ENCODE measurements at places on chromosomes 5 and 9. TPM values are rescaled to one million over a fixed set of nuclear protein-coding genes. Genes with fewer than 3 reads are reported as not detected.

NRG2 gene
- total RNA-seq = 0.50 TPM

PRDM12 gene
- 0.09 TPM for total RNA-seq

CTXN3 gene
- not detected for total RNA-seq

HRH2 gene
- 13.9 TPM for total RNA-seq

ZDHHC11B gene
- 0.85 TPM for total RNA-seq

HSPB3 gene
- total RNA-seq = not detected

PCDHB7 gene
- not detected for total RNA-seq

TIMD4 gene
- total RNA-seq = 2.6 TPM

- H3K27me3 ChIP-seq = no peaks in the 10 kb centered on the region
- no peaks in the 10 kb centered on the region for H3K36me3 ChIP-seq
- H3K4me1 ChIP-seq = no peaks in the 10 kb centered on the region
- H3K4me3 ChIP-seq = no peak overlapping the region
- no peak overlapping the region for H3K27ac ChIP-seq
Observed at GRCh38 chr5:127602896-127603844, 45.7 kb upstream of the CTXN3 start.

DNA sequence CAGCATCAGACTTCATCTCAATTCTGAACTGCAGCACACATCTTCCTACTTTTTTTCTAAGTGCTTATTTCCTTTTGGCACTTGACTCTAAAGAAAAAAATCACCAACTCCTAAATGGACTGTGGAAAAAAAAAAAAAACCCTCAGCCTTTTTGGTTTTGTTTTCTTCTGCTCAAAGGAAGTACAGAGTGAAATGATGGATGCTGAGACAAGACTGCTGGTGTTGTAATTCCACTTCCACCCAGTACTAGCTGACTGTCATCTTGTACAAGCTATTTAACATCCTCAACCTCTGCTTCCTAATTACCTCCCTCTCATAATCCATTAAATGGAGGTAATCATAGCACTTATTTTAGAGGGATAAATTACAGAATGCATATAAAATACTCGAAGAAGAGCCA, 171.5 kb upstream of the GNA14 start:
- no peak overlapping the region for H3K4me3 ChIP-seq
- no peaks in the 10 kb centered on the region for H3K27me3 ChIP-seq
- no peaks in the 10 kb centered on the region for H3K4me1 ChIP-seq
- DNase-seq = no peak
- no peaks in the 10 kb centered on the region for H3K36me3 ChIP-seq

GRCh38 chr5:127567026-127567768, 49.8 kb downstream of the PRRC1 start:
- no peak overlapping the region for H3K27ac ChIP-seq
- H3K27me3 ChIP-seq = no peaks in the 10 kb centered on the region
- H3K4me3 ChIP-seq = no peak overlapping the region
- DNase-seq = no peak
- H3K36me3 ChIP-seq = no peaks in the 10 kb centered on the region

DNA sequence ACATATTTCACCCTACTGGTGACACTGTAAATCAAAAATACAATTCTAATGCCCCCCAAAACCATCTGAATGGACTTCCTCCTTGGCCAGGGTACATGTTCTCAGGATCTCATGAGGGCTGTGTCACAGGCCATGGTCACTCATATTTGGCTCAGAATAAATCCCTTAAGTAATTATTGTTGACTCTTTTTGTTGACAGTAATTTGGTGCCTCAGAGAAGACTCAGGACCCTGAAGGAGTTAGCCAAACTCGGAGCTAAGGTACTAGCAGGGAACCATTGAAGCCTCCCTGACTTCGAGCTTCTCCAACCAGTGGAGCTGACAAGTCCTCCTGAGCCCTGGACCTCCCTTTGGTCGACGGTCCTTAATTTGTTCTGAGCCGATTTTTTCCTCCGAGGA, 51.2 kb upstream of the SNAPC3 start:
- no peak overlapping the region for H3K27ac ChIP-seq
- H3K27me3 ChIP-seq = no peaks in the 10 kb centered on the region
- H3K4me1 ChIP-seq = peaks cover 7% of the 10 kb centered on the region
- H3K36me3 ChIP-seq = no peaks in the 10 kb centered on the region

DNA sequence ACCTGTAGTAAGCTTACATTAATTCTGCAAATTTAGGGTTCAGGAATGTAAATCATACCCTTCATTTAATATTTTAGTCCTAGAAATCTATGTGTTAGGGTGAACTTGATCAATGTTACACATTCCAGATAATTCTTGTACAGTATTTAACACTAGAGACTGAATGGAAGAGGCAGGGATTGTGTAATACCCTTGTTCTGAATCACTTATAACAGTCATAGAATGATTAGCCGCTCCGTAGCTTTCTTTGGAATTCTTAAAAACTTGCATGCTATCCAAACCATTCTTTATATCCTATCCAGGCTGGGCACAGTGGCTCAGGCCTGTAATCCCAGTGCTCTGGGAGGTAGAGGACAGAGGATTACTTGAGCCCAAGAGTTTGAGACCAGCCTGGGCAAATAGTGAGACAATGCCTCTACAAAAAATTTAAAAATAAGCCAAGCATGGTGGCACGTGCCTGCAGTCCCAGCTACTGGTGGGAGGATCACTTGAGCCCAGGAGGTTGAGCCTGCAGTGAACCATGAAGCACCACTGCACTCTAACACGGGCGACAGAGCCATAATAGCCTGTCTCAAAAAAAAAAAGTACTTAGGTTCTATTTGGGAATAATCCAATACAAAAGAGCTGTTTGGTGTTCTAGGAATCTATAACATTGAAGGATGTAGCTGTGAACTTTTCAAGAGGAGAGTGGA, 8.3 kb downstream of the ZNF483 start:
- H3K4me1 ChIP-seq = no peaks in the 10 kb centered on the region
- H3K4me3 ChIP-seq = no peak overlapping the region
- H3K27me3 ChIP-seq = no peaks in the 10 kb centered on the region
- no peak overlapping the region for H3K27ac ChIP-seq
- DNase-seq = no peak
- H3K36me3 ChIP-seq = no peaks in the 10 kb centered on the region

- H3K4me1 ChIP-seq = no peaks in the 10 kb centered on the region
- H3K27ac ChIP-seq = no peak overlapping the region
- H3K36me3 ChIP-seq = no peaks in the 10 kb centered on the region
- no peak for DNase-seq
- peaks cover 2% of the 10 kb centered on the region for H3K27me3 ChIP-seq
Observed at GRCh38 chr5:148372893-148373292, 10.9 kb upstream of the FBXO38 start.

DNA sequence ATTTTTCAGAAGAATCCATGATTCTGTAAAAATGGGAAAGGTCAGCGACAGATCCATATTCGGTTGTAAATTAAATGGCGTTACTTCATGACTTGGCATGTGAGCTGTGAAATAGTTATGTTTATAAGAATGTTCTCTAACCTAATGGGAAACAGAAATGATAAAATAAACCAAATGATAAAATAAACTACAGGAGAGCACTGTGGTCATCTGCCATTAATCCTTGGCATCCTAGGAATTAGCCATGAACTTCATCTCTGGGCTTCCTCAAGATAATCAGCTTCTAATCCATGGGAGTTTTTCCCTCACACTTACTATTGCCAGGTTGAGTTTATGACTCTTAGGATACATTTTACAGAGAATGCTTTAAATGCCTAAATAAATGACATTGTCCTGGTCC, 94.6 kb upstream of the SLC30A5 start:
- H3K36me3 ChIP-seq = no peaks in the 10 kb centered on the region
- no peak overlapping the region for H3K4me3 ChIP-seq
- no peaks in the 10 kb centered on the region for H3K4me1 ChIP-seq
- no peak overlapping the region for H3K27ac ChIP-seq
- no peak for DNase-seq

DNA sequence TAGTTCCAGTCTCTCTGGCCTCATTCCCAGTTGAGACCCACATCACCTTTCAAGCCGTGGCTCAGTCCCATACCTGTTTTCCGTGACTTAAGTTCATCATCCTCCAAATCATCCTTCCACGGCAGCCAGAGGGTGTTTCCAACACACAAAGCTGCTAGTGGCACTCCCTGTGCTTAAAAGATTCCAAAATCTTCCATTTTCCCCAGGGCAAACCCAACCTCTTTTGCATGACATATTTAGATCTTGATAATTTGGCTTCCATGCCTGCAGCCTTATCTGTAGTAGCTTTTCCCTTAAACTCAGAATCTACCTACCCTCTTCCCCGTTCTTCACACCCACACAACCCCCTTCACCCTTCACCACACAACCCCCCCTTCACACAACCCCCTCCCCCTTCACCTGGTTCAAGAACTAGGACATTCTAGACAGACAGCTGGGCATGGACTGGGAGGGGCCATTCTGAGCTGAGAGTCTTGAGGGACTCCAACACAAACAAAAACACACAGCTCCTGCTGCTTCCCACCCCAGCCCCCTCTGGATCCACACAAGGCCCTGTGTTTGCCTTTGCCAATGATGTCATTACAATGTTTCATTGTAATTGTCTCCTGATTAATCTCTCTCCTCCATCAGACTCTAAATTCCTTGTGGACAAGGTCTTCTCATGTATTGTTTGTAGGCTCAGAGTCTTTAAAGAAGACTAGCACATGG, 268.2 kb downstream of the SH3GL2 start:
- H3K4me3 ChIP-seq = no peak overlapping the region
- H3K4me1 ChIP-seq = no peaks in the 10 kb centered on the region
- DNase-seq = no peak
- no peaks in the 10 kb centered on the region for H3K27me3 ChIP-seq

DNA sequence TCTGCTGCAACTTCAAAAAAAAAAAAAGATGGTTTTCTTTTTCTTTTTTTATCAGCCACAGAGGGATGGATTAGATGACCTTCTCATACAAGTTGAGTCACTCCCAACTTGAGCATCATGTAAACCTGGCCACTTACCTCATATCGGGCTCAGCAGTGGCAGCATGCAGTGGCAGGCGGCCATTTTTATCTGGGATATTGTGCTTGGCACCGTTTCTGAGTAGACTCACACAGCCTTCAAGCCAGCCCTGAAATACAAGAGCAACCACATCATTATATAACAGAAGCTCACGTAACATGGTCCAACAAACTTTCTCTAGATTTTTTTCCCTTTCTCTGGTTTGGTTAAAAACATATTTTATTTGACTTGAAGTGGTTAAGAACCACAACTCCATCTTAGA, 62.6 kb downstream of the ANKRD55 start:
- H3K4me1 ChIP-seq = no peaks in the 10 kb centered on the region
- DNase-seq = no peak
- H3K27me3 ChIP-seq = peaks cover 3% of the 10 kb centered on the region

GRCh38 chr5:133998042-133998441, 6.7 kb downstream of the VDAC1 start:
- H3K27ac ChIP-seq = no peak overlapping the region
- peaks cover 27% of the 10 kb centered on the region for H3K4me1 ChIP-seq
- no peaks in the 10 kb centered on the region for H3K27me3 ChIP-seq
- no peak for DNase-seq
- peaks cover 2% of the 10 kb centered on the region for H3K36me3 ChIP-seq

GRCh38 chr5:137136991-137137632, 362.0 kb downstream of the SPOCK1 start:
- no peak for DNase-seq
- no peaks in the 10 kb centered on the region for H3K4me1 ChIP-seq
- no peak overlapping the region for H3K27ac ChIP-seq
- H3K4me3 ChIP-seq = no peak overlapping the region
- no peaks in the 10 kb centered on the region for H3K27me3 ChIP-seq

DNA sequence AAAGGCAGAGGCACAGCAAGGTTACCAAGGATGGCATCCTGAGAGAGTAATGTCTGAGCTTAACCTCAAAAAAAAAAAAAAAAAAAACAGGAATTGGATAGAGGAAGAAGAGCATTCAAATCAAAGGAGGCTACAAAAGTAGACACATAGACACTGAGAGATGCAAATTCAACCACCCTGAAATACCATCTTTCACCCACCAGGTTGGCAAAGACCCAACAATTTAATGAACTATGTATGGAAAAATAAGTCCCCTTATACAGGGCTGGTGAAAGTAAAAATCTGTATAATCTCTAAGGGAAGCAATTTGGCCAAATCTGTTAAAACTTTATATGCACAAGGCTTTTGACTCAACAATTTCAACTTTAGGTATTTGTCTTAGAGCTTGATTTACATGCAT, 4.9 kb downstream of the NADK2 start:
- H3K27me3 ChIP-seq = no peaks in the 10 kb centered on the region
- H3K36me3 ChIP-seq = no peaks in the 10 kb centered on the region
- DNase-seq = no peak
- H3K4me1 ChIP-seq = peaks cover 6% of the 10 kb centered on the region
- H3K27ac ChIP-seq = no peak overlapping the region

DNA sequence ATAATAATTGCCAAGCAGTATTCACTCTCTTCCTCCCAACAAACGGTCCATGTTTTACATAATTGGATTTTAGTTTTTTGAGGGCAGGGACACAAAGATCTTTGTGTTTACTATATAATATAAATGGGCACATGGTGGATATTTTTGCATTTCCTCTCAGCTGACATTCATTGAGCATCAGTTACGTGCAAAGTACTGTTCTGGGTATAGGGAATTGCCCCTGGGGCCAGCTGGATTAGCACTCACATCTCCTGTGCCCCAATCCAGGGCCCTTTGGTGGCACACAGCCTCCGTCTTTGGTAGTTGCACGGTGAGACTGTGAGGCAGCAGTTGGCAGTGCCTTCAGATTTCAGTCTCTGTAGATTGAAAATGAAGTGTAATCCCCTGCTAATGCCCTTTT, 1.6 kb downstream of the TDRD7 start:
- no peaks in the 10 kb centered on the region for H3K36me3 ChIP-seq
- peaks cover 15% of the 10 kb centered on the region for H3K4me1 ChIP-seq
- no peaks in the 10 kb centered on the region for H3K27me3 ChIP-seq
- H3K27ac ChIP-seq = peak overlapping the region; percentile 87
- no peak for DNase-seq

Measured in natural killer cell (primary cell).